ENCODE measurements at places on chromosomes 2 and 18.

DNA sequence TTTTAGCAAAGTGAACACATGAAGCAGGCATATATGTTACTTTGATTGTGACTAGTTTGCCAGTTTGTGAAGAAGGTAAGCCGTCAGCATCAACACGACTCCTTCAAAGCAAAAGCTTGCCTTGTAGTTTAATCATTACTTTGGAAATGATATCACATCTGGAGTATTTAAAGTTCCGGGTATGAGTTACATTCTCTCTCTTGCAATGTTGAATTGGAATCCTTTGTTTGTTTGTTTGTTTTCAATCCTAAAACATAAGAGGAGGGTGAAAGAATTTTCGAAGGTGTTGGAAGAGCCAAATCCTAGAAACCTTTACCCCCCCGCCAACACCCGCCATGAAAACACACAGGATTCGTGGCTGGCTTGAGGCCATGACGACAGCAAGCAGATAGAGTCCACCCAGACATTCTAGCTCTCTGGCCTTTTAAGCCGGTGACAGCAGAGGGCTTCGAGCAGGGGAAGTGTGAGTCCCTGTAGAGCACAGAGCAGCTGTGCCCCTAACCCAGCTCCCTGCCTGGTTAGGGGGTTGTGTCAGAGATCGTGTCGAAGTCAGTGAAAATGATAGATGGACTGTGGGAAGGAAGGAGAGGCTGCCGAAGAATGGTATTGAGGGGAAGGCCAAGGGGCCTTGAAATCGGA is 103.8 kb upstream of the SMIM21 start:
- H3K4me3 ChIP-seq, result no peak overlapping the region
- no peaks in the 10 kb centered on the region for H3K4me1 ChIP-seq
- DNase-seq, result no peak
- H3K36me3 ChIP-seq, result no peaks in the 10 kb centered on the region
- H3K27me3 ChIP-seq, result no peaks in the 10 kb centered on the region

GRCh38 chr2:682226-682625 is 5.0 kb upstream of the TMEM18 start:
- H3K27me3 ChIP-seq, result no peaks in the 10 kb centered on the region
- H3K4me3 ChIP-seq, result no peak overlapping the region
- H3K4me1 ChIP-seq, result peaks cover 10% of the 10 kb centered on the region
- H3K27ac ChIP-seq, result no peak overlapping the region
- no peaks in the 10 kb centered on the region for H3K36me3 ChIP-seq

GRCh38 chr2:172079838-172080640 is 5.3 kb upstream of the DLX1 start:
- H3K27ac ChIP-seq, result no peak overlapping the region
- DNase-seq, result no peak

DNA sequence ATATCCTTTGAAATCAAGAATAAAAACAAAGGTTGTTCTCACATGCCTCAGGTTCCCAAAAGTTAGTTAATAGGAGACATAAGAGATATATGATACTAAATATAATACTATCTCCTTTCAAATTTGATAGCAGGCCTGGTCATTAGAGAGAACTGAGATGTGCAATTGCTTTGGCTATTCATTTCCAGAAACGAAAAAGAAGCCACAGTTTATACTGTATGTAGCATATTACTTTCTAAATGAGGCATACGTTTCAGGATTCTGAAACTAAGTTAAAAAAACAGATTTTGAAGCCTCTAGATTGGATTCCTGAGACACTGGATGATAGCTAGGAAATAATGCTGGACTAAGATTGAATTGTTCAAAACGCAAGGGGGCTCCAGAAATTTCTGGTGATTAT is 7.1 kb downstream of the PPP1R1C start:
- H3K36me3 ChIP-seq, result no peaks in the 10 kb centered on the region
- no peaks in the 10 kb centered on the region for H3K4me1 ChIP-seq
- DNase-seq, result no peak
- H3K27me3 ChIP-seq, result no peaks in the 10 kb centered on the region

DNA sequence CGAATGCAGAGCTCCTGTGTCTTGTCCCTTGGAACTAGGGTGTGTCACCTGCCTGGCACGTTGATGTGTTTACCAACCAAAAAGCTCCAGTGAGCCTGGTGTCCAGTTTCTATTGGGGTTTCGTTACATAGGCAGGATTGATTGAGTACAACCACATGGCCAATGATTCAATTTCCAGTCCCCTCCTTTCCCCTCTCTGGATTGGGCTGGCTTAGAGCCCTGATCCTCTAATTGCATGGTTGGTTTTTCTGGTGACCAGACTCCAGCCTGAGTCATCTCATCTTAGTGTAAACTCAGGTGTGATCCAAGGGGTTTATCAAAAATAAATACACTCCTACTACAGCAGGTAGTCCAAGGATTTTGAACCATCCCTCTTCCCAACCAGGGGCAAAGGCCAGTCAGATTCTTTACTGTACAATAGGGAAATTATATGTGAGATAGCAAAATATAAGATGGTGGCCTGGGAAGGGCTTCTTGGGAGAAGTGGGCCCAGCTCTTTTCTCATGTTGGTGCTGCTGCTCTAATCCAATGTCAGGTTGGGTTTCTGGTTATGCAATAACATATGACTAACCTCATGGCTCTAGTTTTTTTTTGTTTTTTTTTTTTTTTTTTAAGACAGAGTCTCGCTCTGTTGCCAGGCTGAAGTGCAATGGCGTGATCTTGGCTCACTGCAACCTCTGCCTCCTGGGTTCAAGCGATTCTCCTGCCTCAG is 64.7 kb upstream of the MGAT5 start:
- no peaks in the 10 kb centered on the region for H3K27me3 ChIP-seq
- H3K27ac ChIP-seq, result no peak overlapping the region
- no peaks in the 10 kb centered on the region for H3K36me3 ChIP-seq
- no peak overlapping the region for H3K4me3 ChIP-seq
